Pericardium fibroblast (primary cell): ENCODE measurements at places on chromosomes 2 and 18. TPM values are rescaled to one million over a fixed set of nuclear protein-coding genes. Genes with fewer than 3 reads are reported as not detected.

The ASB1 gene
- 16.3 and 26.4 TPM in 2 replicates for total RNA-seq

The CCDC150 gene
- total RNA-seq = 0.09 and 0.93 TPM in 2 replicates

The VIT gene
- 1.2 and 3.4 TPM in 2 replicates for total RNA-seq

The COL5A2 gene
- 906 and 968 TPM in 2 replicates for total RNA-seq

The CEP68 gene
- total RNA-seq = 6.9 and 10.0 TPM in 2 replicates

The EIF4E2 gene
- 43.6 and 83.4 TPM in 2 replicates for total RNA-seq

The LRP1B gene
- total RNA-seq = 0.12 and 0.60 TPM in 2 replicates
